Right lobe of liver (tissue), 6 donors: ENCODE measurements at places on chromosomes 12 and 14. TPM values are rescaled to one million over a fixed set of nuclear protein-coding genes. Genes with fewer than 3 reads are reported as not detected.
A peak's percentile ranks its signal among the peaks of the same experiment; 100 is the strongest.

- H3K36me3 ChIP-seq: no peaks in the 10 kb centered on the region
- H3K4me1 ChIP-seq: peaks cover 10% of the 10 kb centered on the region
- H3K4me3 ChIP-seq: no peak overlapping the region
- H3K27ac ChIP-seq: peak overlapping the region; percentile 80
Observed at GRCh38 chr14:89648924-89649323, 231.9 kb upstream of the FOXN3 start.

DNA sequence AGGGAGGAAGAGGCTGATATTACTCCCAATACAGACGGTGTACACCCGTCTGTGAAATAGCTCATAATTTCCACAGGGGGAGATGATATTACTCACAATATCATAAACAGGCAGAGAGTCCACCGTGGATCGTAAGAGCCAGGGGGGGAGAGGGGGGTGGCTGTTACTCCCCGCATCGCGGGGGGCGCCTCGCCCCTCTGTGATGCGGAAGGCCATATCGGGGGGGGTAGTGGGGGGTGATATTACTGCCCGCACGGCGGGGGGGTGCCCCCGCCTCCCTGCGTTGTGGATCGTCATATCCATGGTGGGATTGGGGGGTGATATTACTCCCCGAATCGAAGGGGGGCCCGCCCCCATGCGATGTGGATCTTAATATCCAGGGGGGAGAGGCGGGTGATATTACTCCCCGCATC is 91.9 kb downstream of the FRMD6 start:
- no peak for DNase-seq
- no peak overlapping the region for H3K27ac ChIP-seq
- no peaks in the 10 kb centered on the region for H3K36me3 ChIP-seq
- H3K27me3 ChIP-seq: no peaks in the 10 kb centered on the region

GRCh38 chr12:121620333-121620891 is 5.9 kb upstream of the ORAI1 start:
- no peak for DNase-seq
- no peaks in the 10 kb centered on the region for H3K27me3 ChIP-seq
- H3K4me3 ChIP-seq: no peak overlapping the region
- H3K4me1 ChIP-seq: peaks cover 8% of the 10 kb centered on the region
- no peak overlapping the region for H3K27ac ChIP-seq

DNA sequence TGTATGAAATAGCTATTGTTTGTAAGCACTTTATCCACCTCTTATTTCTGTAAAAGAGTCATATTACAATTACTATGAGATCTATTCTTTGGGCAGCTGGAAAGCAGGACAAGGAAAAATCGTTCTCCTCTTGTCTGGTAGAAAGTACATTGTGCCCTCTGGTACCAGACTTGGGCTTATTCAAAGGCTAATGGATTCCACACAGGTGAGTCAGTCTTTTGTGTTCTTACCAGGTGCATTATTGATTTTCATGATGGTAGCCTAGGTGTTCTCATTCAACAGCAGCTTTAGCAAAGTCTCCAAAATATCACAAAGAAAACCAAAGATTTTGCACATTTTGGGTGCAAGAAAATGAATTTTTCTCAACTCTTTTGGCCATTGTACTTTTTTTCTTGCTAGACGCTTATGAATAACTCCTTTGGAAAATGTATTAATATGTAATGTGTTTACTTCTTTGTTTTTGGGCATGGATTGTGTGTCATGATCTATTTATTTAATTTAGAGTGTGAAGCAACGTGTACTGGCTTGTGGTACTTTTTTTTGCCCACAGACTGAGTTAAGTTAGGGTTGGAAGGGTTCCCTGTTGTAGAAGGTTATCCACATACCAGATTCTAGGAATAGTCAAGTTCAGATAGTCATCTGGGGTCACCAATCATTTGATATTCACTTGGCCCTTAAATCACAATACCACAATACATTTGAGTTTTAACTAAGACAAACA is 26.2 kb downstream of the MNAT1 start:
- no peaks in the 10 kb centered on the region for H3K4me1 ChIP-seq
- H3K27me3 ChIP-seq: no peaks in the 10 kb centered on the region
- no peak overlapping the region for H3K27ac ChIP-seq
- no peak for DNase-seq
- H3K36me3 ChIP-seq: no peaks in the 10 kb centered on the region
- no peak overlapping the region for H3K4me3 ChIP-seq

DNA sequence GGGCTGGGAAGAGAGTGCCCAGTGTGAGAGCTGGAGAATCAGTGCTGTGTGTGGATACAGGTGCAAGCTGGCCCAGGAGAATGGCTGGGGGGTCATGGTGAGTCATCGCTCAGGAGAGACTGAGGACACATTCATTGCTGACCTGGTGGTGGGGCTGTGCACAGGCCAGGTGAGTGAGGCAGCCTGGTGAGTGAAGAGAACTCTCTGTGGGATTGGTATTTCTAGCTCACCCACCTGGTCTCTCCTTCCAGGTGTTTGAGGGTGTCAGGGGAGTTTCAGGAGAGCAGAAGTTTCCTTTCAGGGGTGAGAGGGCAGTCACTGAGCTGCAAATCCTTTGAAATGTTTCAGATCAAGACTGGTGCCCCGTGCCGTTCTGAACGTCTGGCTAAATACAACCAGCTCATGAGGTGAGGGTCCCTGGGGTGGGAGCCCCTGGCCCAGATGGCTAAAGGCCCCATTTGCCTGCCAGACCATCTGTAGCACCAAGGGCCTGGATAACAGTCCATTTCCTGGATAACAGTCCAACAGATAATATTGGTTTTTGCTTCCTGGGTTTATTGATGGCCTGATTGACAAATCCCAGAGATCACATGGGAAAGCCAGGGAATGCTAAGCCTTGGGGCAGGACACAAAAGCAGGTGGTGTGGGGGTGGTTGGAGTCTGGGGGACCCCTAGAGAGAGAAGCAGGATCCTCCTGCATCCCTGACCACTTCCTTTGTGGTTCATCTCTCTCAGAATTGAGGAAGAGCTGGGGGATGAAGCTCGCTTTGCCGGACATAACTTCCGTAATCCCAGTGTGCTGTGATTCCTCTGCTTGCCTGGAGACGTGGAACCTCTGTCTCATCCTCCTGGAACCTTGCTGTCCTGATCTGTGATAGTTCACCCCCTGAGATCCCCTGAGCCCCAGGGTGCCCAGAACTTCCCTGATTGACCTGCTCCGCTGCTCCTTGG is 5.5 kb upstream of the ATN1 start:
- no peaks in the 10 kb centered on the region for H3K27me3 ChIP-seq
- no peak for DNase-seq
- no peaks in the 10 kb centered on the region for H3K36me3 ChIP-seq
- no peak overlapping the region for H3K4me3 ChIP-seq
- H3K27ac ChIP-seq: no peak overlapping the region
- no peaks in the 10 kb centered on the region for H3K4me1 ChIP-seq

DNA sequence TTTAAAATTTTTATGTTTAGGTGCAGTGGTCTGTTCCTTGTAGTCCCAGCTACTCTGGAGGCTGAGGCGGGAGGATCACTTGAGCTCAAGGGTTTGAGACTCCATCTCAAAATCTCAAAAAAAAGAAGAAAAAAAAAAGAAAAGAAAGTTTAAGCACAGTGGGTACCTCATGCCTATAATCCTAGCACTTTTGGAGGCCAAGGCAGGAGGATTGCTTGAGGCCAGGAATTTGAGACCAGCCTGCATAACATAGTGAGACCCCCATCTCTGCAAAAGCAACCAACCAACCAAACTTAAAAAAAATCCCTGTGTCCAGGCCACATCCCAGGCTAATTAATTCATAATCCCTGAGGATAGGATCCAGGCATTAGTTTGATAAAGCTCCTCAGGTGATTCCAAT is 3.4 kb upstream of the SALL2 start:
- H3K4me3 ChIP-seq: no peak overlapping the region
- no peaks in the 10 kb centered on the region for H3K27me3 ChIP-seq
- no peak for DNase-seq

GRCh38 chr12:67320614-67321295 is 51.6 kb downstream of the CAND1 start:
- H3K4me3 ChIP-seq: no peak overlapping the region
- peaks cover 6% of the 10 kb centered on the region for H3K36me3 ChIP-seq
- H3K4me1 ChIP-seq: no peaks in the 10 kb centered on the region
- H3K27ac ChIP-seq: no peak overlapping the region
- H3K27me3 ChIP-seq: no peaks in the 10 kb centered on the region

GRCh38 chr12:97912943-97913342 is 450.3 kb downstream of the RMST start:
- H3K4me1 ChIP-seq: no peaks in the 10 kb centered on the region
- H3K4me3 ChIP-seq: no peak overlapping the region
- H3K36me3 ChIP-seq: no peaks in the 10 kb centered on the region
- DNase-seq: no peak
- no peaks in the 10 kb centered on the region for H3K27me3 ChIP-seq
- no peak overlapping the region for H3K27ac ChIP-seq

DNA sequence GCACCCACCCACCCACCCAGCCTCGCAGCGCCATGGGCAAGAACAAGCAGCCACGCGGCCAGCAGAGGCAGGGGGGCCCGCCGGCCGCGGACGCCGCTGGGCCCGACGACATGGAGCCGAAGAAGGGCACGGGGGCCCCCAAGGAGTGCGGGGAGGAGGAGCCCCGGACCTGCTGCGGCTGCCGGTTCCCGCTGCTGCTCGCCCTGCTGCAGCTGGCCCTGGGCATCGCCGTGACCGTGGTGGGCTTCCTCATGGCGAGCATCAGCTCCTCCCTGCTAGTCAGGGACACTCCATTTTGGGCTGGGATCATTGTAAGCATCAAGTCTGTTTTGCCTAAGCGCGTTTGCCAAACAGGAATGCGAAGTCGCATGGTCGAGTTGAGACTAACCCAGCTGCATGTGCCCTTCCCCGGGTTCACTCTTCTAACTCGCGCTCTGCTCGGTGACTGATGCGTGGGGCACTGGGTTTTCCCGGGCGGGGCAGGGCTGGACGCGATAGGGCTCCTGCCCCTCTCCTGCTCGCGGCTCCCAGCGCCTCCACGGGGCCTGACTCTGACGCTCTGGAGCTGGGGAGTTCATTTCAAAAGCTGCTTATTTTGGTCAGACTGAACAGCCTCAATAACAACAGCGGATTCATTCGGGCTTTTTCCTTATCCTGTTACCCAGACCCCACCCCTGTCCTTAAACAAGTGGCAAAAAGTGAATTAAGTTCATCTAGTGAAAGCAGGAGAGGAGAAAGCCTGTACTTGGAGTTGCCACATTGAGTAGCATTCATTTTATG is 458 bp downstream of the SSPN start:
- peak overlapping the region; percentile 46 for H3K4me3 ChIP-seq
- no peaks in the 10 kb centered on the region for H3K36me3 ChIP-seq
- H3K27me3 ChIP-seq: peaks cover 7% of the 10 kb centered on the region
- H3K27ac ChIP-seq: peak overlapping the region; percentile 2

GRCh38 chr12:50949801-50950302 is 2.5 kb upstream of the HIGD1C start:
- no peaks in the 10 kb centered on the region for H3K4me1 ChIP-seq
- DNase-seq: no peak
- H3K27ac ChIP-seq: no peak overlapping the region

GRCh38 chr12:10213168-10214135 is 775 bp downstream of the GABARAPL1 start:
- no peaks in the 10 kb centered on the region for H3K4me1 ChIP-seq
- peak; percentile 90 for DNase-seq
- no peaks in the 10 kb centered on the region for H3K27me3 ChIP-seq
- H3K27ac ChIP-seq: peak overlapping the region; percentile 97
- H3K4me3 ChIP-seq: peak overlapping the region; percentile 61

- no peaks in the 10 kb centered on the region for H3K27me3 ChIP-seq
- no peak overlapping the region for H3K4me3 ChIP-seq
Observed at GRCh38 chr14:61476754-61477410, 155.5 kb downstream of the PRKCH start.

GRCh38 chr12:8554451-8555195 is 13.9 kb upstream of the CLEC4E start:
- H3K4me3 ChIP-seq: no peak overlapping the region
- no peaks in the 10 kb centered on the region for H3K36me3 ChIP-seq
- no peaks in the 10 kb centered on the region for H3K27me3 ChIP-seq
- no peaks in the 10 kb centered on the region for H3K4me1 ChIP-seq
- DNase-seq: no peak
- H3K27ac ChIP-seq: no peak overlapping the region

DNA sequence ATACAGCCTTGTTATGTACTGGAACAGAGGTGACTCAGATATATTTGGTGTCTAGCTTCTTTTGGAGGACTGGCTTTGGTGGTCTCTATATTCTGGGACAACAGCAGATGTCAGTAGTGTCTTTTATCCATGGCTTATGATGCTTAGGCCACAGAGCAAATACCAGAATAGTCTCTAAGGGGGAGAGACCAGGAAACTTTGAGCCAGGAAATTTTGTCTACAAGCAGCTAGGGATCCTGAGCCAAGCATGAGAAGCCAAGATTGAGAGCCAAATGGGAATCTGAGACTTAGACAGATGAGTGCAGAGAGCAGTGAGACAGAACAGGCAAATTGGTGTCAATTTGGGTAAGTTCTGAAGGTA is 28.4 kb upstream of the PTPRR start:
- no peak overlapping the region for H3K4me3 ChIP-seq
- H3K36me3 ChIP-seq: no peaks in the 10 kb centered on the region
- no peaks in the 10 kb centered on the region for H3K27me3 ChIP-seq

DNA sequence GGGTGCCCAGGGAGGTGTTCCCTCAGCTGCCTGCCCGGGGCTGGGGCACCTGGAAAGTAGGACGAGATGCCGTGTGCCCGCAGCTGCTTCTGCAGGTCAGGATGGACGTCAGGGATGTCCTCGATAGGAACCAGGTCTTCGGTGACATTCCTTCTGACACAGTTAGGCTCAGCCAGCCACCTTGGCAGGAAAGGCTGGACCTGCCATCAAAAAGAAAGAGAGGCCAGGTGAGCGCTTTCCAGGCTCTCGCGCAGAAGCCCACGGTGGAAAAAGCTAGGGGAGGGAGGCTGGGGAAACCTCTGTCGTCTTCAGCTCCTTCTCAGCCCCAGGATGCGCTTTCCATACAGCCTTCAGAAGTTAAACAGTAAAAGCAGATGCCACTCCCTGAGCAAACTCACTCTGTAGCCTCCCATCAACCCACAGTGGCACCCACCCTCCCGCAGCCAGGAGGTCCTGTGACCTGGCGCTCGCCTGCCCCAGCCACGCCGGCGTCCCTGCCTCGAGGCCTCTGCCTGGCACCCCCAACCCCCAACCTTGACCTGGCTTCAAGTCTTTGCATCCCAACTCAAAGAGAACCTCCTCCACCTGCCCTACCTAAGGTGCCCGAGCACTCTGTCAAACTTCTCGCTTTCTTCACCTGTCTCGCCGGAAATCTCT is 1.3 kb downstream of the DDX51 start:
- H3K27ac ChIP-seq: no peak overlapping the region
- H3K27me3 ChIP-seq: no peaks in the 10 kb centered on the region
- peaks cover 14% of the 10 kb centered on the region for H3K4me1 ChIP-seq

STAC3 gene
- total RNA-seq: 1.1 TPM

ZNF891 gene
- 0.86 TPM for total RNA-seq

ATXN7L3B gene
- total RNA-seq: 11.8 TPM

MFAP5 gene
- total RNA-seq: not detected

LRRC10 gene
- total RNA-seq: not detected

PLEK2 gene
- total RNA-seq: 9.2 TPM

ZBTB1 gene
- 15.7 TPM for total RNA-seq
